Aorta (tissue), 5 donors: ENCODE measurements at places on chromosomes 4 and X. TPM values are rescaled to one million over a fixed set of nuclear protein-coding genes. Genes with fewer than 3 reads are reported as not detected.

Gene CFAP97
- polyA plus RNA-seq = 16.6 TPM

Gene GPC4
- polyA plus RNA-seq = 12.5 TPM

Gene KCNE5
- polyA plus RNA-seq = not detected

Gene SPATA4
- not detected for polyA plus RNA-seq

Gene GK
- 14.3 TPM for polyA plus RNA-seq

Gene ARX
- polyA plus RNA-seq = not detected

Gene TMEM31
- polyA plus RNA-seq = not detected
